ENCODE measurements at places on chromosomes 1 and 21.

DNA sequence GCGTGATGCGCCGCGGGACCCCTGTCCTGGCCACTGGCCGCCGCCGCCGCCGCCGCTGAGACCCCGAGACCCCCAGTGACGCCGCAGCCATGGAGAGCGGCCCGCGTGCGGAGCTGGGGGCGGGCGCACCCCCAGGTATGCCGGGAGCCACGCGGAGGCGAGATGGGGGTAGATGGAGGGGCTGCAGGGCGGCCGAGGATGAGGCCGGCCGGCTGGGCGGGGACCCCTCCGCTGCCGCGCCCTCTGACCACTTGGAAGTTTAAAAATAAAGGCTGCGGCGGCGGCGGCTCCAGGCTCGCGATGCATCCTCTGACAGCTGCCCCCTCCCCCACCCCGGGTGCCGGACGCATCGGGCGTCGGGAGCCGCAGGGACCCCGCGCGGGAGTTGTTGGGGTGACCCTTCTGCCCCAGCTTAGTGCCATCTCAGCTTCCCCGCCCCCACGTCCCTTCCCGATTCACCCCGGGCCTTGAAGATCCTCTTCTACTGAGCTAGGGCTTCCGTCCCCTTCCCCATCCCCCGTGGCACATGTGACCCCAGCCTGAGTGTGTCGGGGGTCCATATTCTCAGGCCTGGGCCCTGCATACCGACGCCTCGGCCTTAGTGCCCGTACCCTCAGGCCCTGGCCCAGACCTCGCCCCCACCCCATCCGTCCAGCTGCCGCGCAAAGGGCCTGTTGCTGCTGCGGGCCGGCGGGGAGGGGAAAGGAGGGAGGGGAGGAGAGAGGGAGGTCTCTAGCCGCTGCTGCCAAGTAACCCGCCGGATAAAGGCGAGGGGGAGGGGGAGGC, 562 bp downstream of the MAP7D1 start:
- no peak for DNase-seq

- no peak for DNase-seq
These were observed 2.7 kb downstream of the EPHX1 start for GRCh38 chr1:225812488-225813213.

- DNase-seq: no peak
These were observed 59.0 kb upstream of the CD1D start for GRCh38 chr1:158121604-158122254.

DNA sequence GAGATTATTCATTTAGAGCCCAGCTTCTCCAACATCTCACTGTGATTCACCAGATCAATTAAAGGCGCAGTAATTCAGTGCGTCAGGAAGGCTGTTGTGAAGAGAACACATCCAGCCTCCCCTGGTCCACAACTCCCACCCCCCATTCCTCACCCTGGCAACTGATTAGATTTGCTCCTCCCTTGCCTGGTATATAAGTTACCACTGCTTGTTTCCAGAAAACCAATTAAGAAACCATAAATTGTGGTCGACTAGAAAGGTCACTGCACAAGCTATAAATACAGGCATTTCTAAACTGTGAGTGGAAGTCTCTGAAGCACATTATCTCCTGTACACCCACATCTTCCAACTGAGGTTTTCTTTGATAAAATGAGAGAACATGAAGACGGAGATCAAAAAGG, 41.9 kb downstream of the FAM163A start:
- no peak for DNase-seq

DNA sequence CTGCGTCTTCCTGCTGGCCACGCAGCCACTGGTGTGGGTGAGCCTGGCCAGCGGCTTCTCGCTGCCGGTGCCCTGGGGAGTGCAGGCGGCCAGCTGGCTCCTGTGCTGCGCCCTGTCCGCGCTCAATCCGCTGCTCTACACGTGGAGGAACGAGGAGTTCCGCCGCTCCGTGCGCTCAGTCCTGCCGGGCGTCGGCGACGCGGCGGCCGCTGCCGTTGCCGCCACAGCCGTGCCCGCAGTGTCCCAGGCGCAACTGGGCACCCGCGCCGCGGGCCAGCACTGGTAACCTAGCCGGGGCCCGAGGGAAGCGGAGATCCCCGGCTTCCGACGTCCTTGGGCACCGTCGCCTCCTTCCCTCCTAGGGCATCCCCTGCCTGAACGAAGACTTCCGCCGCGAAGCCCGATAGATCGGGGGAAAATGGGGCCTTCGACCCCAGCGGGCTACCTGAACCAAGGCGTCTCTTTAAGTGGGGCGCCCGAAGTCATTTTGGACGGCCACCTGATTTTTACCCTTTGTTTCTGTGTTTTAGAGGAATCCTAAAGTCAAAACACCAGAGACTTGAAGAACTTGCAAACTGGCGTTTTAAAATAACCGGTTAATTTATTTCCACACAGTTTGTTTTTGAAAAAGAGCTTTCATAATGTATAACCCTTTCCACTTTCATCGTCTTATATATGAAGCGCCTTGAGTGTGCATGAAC, 2.0 kb downstream of the GPR88 start:
- no peak for DNase-seq
